ENCODE measurements at places on chromosomes 12 and 14.
A peak's percentile ranks its signal among the peaks of the same experiment; 100 is the strongest.

GRCh38 chr12:103809154-103809553 is 31.9 kb downstream of the NT5DC3 start:
- no peak for DNase-seq

DNA sequence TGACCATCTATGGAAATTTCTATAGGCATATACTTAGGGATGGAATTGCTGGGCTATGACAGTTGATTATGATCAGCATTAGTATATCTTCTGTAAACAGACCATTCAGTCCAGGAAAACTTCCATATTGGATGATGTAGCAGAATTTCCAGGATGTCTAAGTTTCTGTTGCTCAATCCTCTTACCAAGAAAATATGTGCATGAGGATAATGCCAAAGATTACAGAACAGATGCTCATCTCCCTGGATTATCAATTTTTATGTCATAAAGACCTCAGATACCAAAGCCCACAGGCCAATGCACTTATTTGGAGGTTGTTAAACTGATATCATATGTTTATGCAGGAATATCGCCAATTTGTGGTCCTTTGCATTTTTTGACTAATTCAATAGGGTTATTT is 354.4 kb upstream of the FLRT2 start:
- peak; percentile 52 for DNase-seq

- DNase-seq: no peak
Observed at GRCh38 chr12:108973629-108974152, 47.2 kb downstream of the SVOP start.

- peak; percentile 51 for DNase-seq
Observed at GRCh38 chr12:76711241-76711640, 52.7 kb upstream of the ZDHHC17 start.
